Fibroblast of skin of abdomen (primary cell): ENCODE measurements at places on chromosomes 1 and 21.
A peak's percentile ranks its signal among the peaks of the same experiment; 100 is the strongest.

DNA sequence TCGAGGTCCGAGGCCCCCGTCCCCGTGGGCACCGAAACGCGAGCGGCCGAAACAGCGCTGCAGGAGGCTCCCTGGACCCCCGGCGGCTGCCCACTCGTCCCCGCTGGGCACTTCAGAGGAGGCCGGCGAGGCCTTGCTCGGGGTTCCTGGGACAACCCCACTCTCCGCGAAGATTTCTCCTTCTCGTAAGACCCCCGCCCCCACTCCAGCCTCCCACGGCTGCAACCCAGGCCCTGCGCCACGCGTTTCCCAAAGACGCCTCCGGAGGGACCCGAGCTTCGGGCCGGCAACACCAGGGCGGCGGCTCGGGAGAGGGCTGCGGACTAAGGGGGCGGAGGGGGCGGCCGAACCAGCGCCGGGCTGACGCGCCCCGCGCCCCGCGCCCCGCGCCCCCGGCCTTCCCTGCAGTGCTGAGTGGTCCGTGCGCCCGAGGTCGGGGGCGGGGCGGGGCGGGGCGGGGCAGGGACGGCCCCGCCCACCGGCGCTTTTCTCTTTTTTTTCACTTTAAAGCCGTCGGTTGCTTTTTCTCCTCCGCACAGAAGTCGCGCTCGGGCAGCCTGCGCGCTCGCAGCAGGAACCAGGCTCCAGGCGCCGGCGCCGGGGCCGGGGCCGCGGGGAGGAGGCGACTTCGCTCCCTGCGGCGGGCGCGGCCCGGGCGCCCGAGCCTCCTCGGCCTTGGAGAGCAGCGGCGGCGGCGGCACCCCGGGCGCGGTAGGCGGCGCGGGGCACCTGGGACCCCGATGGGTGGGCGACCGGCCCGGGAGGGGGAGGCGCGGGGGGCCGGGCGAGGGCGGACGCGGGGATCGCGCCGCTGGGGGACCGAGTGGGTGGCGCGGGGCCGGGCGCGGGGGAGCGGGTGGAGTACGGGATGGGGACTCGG lies at the start of gene SPSB1:
TSS of gene SPSB1 (plus strand) at position 534 of the 880 bp plus-strand sequence. CDS start 62,998 bp downstream, outside the sequence.
- peak; percentile 89 for DNase-seq

DNA sequence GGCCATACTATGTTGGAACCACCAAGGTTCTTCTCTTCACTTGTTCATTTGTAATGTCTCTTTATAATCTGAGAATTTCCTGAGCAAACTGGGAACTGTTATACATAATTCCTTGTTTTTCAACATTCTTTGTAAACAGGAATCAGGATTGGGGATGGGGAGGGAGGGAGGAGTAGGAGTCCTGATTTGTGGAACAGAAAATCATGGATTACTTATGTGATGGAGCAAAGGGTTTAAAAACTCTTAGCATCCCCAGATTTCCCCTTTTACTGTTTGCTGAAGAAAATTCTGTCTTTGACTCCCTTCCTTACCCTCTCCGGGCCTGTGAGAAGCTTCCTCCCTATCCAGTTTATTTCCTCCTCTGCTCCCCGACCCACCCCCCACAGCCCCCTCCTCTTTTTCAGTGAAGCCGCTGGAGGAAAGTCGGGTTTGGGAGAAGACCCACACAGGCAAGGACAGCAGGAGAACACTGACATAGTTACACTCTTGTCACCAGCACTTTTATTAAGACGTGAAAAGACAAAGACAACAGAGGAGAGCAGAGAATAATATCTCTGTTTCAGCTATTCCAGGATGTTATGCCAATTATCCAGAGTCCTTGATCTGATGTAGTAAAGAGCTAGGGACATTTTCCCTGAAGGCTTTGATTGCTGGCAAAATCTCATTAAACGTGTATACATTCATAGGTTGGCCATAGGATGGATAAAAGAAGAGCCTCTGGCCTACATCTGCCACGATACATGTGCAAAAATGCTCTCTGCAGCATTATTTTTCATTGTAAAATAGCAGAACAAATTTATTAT lies 4.6 kb upstream of the NBPF1 start:
- DNase-seq = no peak

DNA sequence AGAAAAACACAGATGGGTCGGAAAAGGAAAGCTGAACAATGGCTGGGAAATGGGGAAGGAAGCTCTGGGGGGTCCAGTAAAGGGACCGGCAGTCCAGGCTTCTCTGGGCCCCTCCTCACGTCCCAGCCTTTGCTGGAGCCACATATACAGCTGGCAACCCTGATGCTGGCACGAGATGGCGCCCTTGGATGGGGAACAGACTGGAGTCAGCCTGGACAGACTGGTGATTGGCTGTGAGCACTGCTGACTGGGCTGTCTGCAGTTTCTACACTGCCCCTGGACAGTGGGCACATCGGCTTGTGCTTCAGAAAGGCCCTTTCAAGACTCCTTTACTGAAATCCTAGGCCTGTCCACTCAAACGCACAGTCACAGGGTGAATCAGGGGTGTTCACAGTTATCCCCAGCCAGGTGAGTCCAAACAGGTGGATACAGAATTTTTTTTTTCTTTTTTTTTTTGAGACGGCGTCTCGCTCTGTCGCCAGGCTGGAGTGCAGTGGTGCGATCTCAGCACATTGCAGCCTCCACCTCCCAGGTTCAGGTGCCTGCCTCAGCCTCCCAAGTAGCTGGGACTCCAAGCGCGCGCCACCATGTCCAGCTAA lies 31.1 kb upstream of the ZBTB40 start:
- DNase-seq = peak; percentile 73

DNA sequence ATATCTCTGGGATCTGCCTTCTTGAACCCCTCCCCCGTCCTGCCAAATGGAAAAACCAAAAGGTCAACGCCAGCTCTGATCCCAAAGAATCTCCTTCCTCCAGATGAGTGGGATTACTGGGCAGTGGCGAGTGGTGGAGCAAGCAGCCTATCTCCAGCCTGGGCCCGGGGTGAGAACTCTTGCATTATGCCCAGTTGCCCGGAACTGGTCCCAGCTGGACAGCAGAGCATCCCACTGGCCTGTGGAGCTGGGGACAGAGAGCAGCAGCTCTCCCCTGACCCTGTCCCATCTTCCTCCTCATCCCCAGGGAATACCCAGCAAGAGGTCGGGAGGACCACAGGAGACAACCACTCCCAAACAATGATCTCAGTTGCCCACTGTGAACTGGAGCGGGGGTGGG lies 130.5 kb downstream of the TMEM53 start:
- DNase-seq = no peak

- no peak for DNase-seq
Measured at GRCh38 chr1:244231193-244231571, 180.1 kb downstream of the ZBTB18 start.

DNA sequence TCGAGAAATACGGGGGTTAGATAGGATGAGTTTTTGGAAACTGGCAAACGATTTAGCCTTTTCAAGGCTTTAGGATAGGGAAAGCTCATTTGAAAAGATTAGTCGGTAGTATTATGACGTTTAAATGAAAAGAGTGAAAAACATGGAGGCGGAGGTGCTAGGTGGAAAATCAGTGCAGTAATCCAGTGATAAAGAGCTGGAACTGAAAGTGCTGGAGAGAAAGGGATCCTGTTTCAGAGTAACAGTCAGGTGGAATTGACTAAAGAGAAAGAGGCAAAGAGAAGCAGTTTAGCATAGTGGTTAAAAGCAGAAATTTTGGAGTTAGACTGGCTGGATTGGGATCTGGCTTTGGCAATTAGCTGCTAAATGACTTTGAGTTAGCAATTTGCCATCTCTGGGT lies 945 bp downstream of the WDR3 start:
- DNase-seq = no peak

- peak; percentile 69 for DNase-seq
Measured at GRCh38 chr1:19435181-19435580, 50.2 kb downstream of the CAPZB start.

- no peak for DNase-seq
Measured at GRCh38 chr21:34649400-34649799, 19.4 kb upstream of the CLIC6 start.

- peak; percentile 24 for DNase-seq
Measured at GRCh38 chr1:31627930-31628559, 10.6 kb downstream of the HCRTR1 start.

DNA sequence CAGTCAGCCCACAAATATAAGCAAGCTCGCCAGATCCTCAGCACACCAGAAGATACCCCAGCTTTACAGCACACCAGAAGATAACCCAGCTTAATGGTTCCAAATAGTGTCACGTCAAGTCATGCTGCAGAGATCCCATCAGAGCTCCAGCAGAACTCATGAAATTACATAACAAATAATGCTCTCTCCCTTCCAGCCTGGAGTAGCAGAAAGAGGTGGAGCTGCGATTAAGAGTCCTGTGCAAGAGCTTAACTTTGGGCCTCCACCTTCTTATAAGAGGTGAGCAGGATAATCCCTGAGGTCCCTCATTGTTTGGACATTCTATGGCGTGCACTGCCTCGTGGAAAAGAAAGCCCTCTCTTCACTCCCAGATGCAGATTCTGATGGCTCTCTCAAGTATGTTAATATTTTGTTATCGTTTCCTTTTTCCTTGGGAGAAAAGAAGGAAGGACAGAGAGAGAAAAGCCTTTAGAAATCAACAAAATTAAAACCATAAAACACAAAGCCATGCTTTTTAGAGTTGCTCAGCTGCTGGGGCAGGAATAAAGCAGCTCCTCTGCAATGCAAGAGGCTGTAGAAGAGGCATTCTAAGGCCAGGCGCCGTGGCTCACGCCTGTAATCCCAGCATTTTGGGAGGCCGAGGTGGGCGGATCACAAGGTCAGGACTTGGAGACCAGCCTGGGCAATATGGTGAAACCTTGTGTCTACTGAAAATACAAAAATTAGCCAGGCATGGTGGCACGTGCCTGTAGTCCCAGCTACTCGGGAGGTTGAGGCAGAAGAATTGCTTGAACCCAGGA lies 59.1 kb downstream of the GLUL start:
- no peak for DNase-seq

GRCh38 chr1:7469255-7469938 lies 301.7 kb upstream of the VAMP3 start:
- DNase-seq = peak; percentile 70

- no peak for DNase-seq
Measured at GRCh38 chr1:17728123-17728712, 26.9 kb upstream of the ACTL8 start.

DNA sequence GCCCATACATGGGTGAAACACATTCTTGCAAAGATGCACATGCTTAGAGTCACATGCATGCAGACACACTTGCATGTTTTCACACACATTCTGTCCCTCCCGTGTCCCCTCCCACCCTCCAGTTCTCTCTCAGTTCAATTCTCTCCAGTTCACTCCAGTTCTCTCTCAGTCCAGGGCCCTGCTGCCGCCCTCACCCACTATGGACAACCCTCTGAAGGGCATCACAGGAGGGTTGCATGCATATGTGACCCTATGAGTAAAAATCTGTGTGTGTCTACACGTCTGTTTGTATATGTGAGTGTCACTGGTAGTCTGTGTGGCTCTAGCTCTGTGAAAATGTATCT lies 21.8 kb upstream of the ADGRB2 start:
- DNase-seq = no peak

DNA sequence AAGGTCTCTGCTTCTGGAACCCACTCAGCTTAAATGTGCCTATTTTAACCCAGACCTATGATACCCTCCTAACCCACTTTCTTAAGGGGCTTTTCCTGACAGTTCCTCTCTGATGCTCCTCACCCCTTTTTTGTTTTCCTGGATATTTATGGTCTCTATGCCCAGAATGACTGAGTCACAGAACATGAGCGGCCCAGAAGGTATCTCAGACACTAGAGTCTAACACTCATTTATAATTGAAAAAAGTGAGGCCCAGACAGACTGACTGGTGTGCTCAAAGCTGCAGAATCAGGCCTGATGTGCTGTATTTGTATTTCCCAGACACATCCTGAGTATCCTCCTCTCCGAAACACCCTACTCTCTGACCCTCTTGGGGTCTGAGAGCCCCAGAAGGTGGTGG lies 44.0 kb downstream of the LRRC71 start:
- peak; percentile 28 for DNase-seq

DNA sequence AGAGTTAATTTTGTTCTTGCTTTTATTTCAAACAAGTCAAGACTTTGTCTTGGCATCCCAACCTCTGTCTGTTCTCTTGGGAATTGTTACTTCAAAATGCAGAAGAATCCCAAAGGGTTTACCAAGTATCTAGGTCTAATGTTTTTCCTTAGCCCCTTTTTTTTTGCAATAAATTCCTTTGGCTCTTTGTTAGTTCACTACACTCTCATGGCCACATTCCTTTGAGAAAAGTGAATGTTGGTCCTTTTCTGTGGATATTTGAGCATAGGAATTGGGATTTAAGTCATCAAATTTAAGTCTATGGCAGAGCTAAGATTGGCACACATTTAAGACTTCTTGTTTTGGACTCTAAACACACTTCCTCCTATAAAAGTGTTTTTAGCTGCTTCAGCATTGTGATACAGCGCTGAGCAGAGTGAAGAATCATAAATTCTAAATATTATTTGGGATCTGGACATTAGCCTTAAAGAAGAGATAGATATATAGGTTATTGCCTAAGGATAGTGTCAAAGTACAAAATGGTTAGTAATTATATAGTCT lies 1.9 kb downstream of the BTF3L4 start:
- DNase-seq = peak; percentile 10

DNA sequence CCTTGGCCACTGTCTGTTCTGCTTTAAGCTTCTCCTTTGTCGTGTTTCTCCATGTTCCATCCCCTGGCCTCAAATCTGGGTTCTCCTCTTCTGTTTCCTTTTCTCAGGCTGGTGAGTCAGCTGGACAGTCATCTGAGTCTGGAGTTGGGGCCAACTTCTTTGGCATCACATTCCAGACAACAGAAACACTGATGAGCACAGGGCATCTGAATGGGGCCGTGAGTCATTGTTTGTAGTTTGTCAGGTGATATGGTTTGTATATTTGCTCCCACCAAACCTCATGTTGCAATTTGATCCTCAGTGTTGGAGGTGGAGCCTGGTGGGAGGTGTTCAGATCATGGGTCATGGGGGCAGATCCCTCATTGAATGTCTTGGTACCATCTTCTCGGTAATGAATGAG lies 14.3 kb upstream of the OLIG2 start:
- peak; percentile 47 for DNase-seq

GRCh38 chr1:29809446-29810120 lies 573.3 kb downstream of the PTPRU start:
- DNase-seq = no peak

DNA sequence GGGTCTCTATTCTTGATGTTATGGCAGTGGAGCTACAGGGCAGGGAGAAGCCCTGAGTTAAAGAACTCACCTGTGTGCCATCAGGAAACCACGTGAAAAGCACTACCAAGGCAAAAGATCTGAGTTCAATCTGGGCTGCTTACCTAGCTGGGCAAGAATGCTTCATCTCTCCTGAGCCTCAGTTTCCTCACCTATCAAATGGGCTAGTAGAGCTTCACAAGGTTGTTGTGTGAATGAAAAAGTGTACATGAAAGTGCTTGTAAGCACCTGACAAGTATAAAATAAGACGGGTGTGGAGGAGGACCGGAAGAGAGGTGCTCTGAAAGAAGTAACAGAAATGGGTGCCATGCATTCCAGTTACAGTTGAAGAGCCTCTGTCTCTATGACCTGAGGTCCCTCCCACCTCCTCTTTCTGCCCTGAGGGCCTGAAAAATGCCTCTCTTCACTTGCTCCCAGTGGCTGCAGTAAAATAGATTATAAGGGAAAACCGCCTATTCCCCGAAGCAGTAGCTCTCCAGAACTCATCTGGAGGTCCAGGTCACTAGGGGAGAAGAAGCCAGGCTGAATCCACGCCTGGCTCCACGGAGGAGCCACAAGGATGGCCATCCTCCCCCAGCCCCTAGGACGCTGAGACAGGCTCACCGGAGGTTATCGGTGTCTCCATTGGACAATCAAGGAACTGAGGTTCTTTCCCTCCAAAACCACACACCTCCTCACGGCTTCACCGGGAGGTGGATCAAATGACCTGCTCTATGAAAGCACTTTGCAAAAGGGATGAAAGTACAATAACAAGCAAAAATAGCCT lies 1.4 kb downstream of the GPR161 start:
- DNase-seq = no peak

- peak; percentile 76 for DNase-seq
Measured at GRCh38 chr21:26506956-26507355, 66.1 kb downstream of the CYYR1 start.

- peak; percentile 68 for DNase-seq
Measured at GRCh38 chr1:34199927-34200326, 23.2 kb downstream of the C1orf94 start.
